ENCODE measurements at places on chromosomes 3 and 15.

GRCh38 chr3:33089515-33089914 lies 7.4 kb downstream of the GLB1 start:
- DNase-seq = no peak

GRCh38 chr15:35136321-35137189 lies 51.5 kb upstream of the NANOGP8 start:
- DNase-seq = no peak

- DNase-seq = no peak
Measured at GRCh38 chr3:133161656-133162055, 123.5 kb downstream of the TMEM108 start.

DNA sequence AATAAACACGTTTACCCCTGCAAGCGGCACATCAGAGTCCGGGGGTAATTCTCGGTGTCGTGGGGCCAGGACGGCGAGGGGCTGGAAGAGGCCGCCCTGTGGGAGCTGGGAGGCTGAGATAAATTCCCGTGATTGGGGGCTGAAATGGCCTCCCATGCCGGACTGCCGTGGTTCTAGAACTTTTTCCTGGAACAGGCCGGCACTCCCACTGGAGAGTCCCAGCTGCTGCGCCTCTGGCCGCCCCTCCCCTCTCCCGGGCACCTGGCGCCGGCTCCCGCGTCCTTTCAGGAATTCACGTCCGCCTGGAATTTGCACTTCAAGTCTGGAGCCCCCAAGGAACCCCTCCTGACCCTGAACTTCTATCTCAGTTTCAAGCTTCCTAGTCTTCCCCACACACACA lies 10.8 kb upstream of the LRRC2 start:
- no peak for DNase-seq

- DNase-seq = no peak
Measured at GRCh38 chr3:44974416-44974815, 1.6 kb downstream of the ZDHHC3 start.

- DNase-seq = no peak
Measured at GRCh38 chr3:54309601-54310000, 187.2 kb downstream of the CACNA2D3 start.

DNA sequence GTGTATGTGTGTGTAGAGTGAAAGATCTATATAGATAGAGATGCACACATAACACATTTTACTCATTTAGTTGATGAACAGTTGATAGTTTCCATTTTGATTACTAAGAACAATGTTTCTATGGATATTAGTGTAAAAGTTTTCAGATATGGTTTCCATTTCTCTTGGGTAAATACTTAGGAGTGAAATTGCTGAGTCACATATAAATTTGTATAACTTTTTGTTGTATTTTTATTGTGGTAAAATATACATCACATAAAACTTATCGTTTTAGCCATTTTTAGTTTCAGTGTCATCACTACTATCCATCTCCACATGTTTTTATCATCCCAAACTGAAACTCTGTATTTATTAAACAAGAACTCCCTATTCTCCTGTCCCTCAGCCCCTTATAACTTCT lies 258.3 kb downstream of the RYR3 start:
- no peak for DNase-seq

GRCh38 chr3:63303238-63303637 lies 25.1 kb downstream of the SYNPR start:
- DNase-seq = no peak

- no peak for DNase-seq
Measured at GRCh38 chr15:59400103-59400813, 27.6 kb upstream of the MYO1E start.

DNA sequence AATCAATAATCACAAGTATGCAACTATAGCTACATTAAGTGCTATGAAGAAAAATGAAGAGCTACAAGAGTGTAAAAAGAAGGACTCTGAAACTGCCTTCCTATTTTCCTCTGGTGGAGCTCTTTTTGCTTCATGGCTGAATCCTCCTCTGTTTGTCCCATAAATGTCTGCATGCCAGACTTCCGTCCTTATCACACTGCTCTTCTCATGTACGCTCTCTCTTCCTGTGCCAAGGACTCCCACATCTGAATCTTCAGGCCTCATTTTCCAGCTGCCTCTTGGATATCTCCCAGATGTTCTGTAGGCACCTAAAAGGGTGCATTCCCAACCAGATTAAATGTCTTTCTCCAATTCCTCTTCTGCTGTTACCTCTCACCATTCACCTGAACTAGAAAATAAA lies 123.7 kb downstream of the MECOM start:
- DNase-seq = no peak

GRCh38 chr3:42366550-42366949 lies 43.9 kb downstream of the LYZL4 start:
- no peak for DNase-seq

- DNase-seq = no peak
Measured at GRCh38 chr3:143278721-143279120, 159.2 kb downstream of the CHST2 start.

DNA sequence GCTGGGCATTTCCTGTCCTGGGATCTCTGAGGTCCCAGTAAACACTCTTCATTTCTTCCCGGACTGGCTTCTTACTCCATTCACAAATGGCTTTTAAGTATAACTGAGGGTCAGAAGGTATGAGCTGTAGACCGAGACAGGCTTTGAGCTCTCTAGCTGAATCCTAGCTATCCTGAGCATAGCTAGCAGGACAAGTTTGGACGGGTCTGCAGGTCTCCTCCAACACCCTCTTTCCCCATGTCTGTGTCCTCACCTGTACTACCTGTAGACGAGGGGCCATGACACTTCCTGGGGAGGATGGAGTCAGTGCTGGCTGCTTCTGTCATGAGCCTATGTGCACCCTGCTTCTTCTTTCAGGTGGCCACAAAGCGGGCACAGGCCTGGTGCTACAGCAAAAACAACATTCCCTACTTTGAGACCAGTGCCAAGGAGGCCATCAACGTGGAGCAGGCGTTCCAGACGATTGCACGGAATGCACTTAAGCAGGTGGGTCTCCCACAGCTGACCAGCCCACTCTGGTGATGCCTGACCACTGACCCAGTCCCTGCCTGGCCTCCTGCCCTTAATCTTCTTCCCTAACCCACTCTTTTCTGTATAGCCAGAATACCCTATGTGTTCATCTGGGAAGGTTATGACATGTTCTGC lies 72.1 kb upstream of the ACAD9 start:
- DNase-seq = no peak

DNA sequence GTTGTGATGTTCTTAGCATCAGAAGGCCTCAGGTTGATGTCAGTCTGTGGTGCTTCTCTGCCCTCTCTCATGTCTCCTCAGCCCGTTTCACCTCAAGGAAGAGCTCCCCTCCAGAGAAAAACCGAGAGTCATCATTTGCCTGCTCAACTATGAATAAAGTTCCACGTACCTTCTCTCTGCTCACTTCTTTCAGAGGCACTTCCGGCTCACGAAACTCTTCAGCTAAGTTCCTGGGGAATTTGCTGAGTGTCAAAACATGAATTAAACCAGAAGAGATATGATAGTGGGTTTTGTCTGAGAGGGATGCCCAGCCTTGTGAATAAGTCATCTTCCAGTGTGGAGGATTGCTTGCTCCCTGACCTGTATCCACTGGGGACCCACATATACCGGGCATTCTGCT lies 37.7 kb downstream of the CCR4 start:
- no peak for DNase-seq

GRCh38 chr3:55544219-55544618 lies 57.1 kb upstream of the WNT5A start:
- no peak for DNase-seq

GRCh38 chr15:85671156-85671555 lies 123.6 kb downstream of the KLHL25 start:
- no peak for DNase-seq

DNA sequence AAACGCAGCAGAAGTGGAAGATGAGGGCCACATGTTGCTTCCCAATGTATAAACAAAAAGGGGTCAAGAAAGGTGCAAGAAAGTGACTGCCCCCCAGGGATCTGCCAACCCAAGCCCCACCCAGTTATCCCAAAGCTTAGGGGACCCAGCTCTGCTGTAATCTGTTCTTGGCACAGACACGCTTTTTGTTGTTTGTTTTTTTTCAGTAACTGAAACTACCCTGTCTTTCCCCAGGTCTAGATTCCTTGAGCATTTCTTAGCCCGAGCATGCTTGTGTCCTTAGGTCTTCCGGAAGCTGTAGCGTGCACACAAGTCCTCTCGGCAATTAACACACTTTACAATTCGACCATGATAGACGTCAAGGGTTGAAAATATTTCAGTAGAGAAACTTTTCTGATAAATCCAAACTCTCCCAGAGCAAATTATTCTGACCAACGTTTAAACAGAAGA lies 8.5 kb upstream of the PPARG start:
- DNase-seq = no peak

DNA sequence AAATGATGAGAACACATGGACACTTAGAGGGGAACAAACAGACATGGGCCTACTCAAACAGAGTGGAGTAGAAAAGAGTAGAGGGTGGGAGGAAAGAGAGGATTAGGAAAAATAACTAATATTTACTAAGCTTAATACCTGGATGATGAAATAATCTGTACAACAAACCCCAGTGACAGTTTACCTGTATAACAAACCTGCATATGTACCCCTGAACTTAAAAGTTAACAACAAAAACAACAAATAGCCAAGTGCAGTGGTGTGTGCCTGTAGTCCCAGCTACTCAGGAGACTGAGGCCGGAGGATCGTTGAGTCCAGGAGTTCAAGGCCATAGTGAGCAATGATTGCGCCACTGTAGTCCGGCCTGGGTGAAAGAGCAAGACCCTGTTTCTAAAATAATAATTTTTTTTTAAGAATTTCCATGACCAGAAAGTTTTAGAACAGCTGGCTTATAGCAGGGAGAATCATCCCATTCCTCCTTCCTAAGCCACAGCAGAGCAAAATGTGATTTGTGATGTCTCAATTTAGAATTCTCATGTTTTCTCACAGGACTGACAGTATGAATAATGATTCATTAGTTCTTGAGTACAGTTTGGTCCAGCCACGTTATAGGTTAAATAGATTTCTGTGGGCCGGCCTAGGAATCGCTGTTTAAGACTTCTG lies 150.0 kb downstream of the ZNF609 start:
- DNase-seq = no peak

Measured in stimulated activated CD4-positive, alpha-beta T cell treated with anti-CD3 and anti-CD28 coated beads, TNF-alpha, amount 100 ng/mL, for 48 hours (primary cell).